ENCODE measurements at places on chromosomes 6 and 20.
A peak's percentile ranks its signal among the peaks of the same experiment; 100 is the strongest.

DNA sequence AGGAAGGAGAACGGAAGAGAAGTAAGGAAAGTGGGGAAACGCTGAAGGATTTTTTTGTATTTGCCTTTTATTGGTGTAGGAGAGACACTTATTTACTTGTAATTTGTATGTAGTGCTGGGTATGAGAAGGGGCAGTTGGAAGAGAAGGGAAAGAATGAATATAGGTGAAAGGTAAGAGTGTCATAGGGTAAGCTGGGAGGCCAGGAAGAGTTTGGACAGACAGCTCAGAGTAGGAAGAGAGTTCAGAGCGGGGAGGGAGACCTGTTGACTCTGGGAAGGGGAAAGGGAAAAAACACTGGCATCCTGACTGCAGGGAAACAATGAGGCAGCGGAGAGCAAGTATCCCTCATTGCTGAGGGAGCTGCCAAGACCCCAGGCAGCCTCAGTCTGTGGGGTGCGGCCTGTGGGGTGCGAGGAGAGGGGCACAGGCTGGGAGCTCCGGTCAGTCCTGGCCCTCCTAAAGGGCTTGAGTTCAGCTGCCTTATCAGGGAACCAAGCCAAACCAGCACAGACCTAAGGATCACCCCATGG, 3.1 kb downstream of the TRAF3IP2 start:
- no peak for DNase-seq

DNA sequence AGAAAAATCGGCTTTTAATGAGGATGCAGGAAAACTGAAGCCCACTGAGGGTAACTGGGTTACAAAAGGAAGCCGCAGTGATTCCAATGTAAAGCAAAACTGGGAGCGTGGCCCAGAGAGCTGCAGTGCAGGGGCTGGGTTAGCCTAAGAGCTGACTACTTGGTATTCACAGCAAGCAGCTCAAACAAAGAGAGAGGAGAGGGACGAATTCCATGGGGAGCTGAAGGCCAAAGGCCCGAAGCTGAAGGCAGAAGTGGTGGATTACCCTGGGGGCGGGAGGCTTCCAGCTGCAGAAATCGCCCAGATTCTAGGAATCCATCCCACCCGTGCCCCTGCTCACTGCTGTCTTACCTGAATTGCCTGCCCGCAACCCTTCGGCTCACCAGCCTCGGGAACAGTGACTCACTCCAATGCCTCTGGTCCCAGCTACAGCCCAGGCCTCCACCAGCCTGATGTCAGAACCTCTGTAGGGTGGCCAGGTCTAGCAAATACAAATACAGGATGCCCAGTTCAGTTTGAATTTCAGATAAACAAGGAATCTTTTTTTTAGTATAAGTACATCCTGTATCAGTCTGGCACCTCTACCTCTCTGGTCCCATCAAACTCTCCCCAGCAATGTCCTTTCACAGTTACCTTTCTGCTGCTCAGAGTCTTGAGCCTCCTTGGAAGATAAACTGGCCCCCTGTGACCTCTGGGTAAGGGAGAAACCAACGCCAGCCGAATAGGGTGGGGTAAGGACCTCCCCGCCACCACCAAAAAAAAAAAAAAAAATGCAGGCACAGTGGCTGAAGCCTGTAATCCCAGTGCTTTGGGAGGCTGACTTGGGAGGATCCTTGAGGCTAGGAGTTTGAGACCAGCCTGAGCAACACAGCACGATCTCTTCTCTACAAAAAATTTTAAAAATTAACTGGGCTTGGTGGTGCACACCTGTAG, 14.6 kb upstream of the ZMYND8 start:
- DNase-seq: no peak

DNA sequence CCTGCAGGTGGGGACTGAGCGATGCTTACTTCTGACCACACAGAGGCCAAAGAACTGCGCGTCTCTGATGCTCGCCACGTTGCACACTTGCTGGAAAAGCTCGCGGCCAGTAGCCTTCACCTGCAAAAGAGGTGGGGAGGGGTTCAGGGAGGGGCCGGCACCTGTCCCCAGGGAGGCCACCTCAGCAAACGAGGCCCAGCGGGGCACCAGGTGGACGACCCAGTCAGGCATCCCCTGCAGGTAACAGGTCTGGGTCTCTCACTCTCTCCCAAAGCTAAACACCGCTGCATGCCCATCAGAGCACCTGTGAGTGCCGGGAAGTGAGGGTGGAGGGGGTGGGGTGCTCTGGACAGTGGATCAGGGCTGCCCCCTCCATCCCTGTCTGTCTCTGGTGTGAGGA, 3.8 kb downstream of the FRMD1 start:
- DNase-seq: no peak

DNA sequence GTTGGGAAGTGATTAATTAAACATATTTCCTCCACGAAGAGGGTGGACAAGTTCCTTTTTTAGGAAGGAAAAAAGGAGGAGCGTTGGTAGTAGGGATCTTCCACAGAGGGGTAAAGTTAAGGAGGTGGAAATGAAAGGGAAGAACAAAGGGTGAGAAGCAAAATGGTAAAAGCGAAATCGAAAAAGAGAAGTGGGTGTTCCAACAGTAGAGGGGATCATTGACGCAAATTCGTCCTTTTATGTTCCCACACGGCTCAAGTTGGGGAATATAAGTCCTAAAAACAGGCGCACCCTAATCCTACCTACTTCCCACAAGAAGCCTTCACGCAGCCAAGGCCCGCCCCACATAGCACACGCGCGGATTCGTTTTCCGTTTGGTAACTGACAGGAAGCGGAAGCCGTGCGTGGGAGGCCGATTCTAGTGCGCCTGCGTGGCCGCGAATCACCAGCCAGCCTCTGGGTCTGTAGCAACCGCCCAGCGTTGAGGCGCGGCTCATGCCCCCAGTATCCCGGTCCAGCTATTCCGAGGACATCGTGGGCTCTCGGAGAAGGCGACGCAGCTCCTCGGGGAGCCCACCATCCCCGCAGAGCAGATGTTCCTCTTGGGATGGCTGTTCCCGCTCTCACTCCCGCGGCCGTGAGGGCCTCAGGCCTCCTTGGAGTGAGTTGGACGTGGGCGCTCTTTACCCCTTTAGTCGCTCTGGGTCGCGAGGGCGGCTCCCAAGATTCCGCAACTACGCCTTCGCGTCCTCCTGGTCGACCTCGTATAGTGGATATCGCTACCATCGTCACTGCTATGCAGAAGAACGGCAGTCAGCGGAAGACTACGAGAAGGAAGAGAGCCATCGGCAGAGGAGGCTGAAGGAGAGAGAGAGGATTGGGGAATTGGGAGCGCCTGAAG, at the start of gene NKAPL:
Gene NKAPL (plus strand): TSS at position 421 of the 901 bp plus-strand sequence. CDS start 75 bp downstream, at position 496.
- DNase-seq: peak; percentile 70

GRCh38 chr20:51402201-51402600, 140.3 kb downstream of the NFATC2 start:
- no peak for DNase-seq

DNA sequence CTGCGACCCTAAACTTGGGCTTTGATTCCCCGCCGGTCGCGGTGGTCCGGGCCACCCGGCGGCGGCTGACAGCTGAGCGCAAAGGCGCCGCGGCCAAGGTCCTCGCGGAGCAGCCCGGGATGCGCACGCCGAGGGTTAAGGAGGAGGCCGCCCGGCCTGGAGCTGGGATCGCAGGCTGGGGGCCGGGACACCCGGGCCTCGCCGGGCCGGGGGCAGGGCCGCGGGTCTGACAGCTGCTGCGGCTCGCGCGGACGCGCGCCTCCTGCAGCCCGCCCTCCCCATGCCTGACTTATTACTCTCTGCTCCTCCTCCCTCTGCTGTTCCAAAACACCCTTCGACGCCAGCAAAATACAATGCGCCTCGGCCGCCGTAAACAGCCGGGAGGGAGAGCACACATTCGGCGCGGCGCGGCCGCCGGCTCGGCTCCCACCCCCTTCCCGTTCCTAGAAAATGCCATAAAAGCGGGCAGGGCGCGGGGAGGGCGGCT, 746 bp downstream of the BACH2 start:
- peak; percentile 43 for DNase-seq

DNA sequence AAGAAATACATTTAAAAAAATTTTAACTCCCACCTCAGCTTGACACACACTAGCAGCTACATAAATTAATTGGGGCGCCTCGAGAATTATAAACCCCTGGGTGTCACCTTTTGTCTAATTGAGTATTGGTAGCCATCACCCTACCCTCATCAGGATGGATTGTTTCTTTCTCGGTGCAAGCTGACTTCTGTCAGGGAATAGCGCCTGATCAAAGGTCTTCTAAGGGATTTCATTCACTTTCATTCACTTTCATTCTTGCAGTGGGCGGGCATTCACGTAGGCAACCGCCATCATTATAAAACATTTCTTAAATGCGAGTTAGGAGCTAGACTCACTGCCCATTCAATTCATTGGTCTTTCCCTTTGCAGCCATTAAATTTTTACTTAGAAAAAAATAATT, 239.2 kb upstream of the SASH1 start:
- no peak for DNase-seq

GRCh38 chr6:156832231-156832647, 55.1 kb downstream of the ARID1B start:
- no peak for DNase-seq

DNA sequence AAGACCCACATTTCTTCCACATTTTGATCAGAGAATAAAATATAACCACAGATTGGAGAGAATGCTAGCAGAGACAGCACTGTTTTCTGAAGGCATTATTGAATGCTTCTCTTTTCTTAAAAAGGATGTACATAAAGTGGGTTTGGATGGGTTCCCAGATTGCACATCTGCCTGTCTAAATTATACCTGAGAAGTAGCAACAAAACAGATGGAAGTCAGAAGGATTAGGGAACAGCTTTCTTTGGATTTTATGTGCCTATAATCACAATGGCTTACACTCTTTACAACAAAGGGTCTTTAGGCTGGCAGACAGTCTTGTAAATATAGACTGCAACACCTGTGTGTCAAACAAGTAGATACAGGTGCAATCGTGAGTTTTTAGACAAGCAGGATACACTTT, 622.2 kb upstream of the MANEA start:
- DNase-seq: no peak

- peak; percentile 90 for DNase-seq
Measured at GRCh38 chr6:127266178-127266891, at the start of gene RNF146. TSS of gene RNF146 (plus strand) at chr6:127266864. CDS start at chr6:127280339, 13,475 bp downstream.
